ENCODE measurements at places on chromosomes 7 and 10.

- no peak for DNase-seq
These were observed 65.4 kb downstream of the CDK14 start for GRCh38 chr7:90661290-90662151.

GRCh38 chr7:74480861-74481417, 27.2 kb downstream of the GTF2IRD1 start:
- DNase-seq = no peak

- no peak for DNase-seq
These were observed 30.5 kb downstream of the EBF3 start for GRCh38 chr10:129933456-129934092.

DNA sequence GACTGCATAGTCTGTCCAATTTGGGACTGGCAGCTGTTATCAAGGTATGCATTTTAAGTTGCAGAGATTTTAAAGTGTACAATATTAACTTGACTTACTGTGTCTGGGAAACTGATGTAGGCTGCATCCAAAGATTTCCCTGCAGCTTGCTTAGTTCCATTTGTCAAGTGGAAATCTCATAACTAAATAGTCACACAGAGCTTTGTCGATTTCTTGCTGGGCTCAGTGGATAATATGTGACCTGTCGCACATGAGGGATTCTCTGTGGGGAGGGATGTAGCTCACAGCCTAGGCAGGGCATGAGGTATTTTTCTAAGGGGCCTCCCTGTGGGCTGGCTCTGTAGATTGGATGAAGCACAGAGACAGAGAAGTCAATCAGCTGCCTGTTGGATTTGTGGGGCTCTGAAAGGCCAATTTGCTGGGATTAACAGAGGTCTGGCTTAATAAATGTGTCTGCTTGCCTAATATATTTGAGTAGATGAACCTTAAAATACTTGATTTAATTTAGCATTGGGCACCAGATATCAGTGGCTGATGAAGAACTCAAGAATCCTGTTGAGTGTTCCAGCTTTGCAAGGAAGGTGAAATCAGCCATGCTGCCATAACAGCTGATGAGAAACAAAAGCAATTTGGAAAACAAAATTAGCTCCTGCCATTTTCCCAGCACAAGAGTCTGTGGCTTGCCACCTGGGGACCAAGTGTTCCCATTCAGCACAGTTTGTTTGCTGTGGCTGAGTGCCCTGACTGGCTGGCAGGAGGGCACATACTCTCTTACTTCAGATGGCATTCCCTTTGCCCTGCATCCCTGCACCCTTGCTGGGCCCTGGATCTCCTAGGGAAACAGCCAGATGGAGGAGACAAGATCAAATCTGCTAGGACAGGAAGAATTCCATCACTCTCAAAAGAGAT, 598.5 kb downstream of the SORCS3 start:
- DNase-seq = no peak

DNA sequence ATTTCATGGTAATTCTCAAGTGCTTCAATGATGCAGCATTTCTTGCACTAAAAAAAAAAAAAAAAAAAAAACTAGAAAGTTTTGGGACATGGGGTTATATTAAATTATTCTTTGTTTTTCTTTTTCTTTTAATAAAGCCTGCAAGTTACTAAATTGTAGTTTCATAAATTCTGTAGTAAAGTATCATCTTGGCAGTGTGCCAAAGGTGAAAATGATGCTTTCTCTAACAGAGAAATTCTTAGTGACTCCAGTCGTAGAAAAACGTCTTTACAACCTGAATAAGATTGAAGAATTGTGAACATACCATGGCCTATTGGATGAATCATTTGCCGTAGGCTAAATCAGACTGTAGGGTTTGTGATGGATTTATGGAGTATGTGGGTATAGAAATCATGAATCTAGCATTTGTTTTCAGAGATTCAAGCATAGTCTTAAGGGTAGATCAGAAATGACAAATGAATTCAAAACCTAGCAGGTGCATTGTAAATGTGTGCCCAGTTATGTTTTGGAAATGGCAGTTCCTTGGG, 27.1 kb downstream of the RBM17 start:
- DNase-seq = no peak

DNA sequence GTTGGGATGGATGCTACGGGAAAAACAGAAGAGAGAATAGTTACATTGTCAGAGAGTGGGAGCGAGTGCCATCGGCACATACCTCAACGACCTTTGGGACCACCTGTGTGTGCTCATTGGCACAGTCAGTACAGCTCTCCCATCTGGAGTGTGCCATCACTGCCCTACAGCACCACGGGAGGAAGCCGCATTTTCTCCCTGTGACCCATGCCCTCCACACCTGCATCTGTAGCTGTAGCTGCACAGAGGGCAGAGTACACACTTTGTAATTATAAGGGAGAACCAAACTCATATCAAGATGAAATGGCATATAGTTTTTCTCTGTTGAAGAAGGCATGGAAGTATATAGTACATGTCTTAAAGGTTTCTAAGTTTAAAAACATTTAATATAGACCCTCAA, 207.4 kb downstream of the LHFPL3 start:
- DNase-seq = no peak

GRCh38 chr7:151451626-151452571, 12.0 kb upstream of the CRYGN start:
- no peak for DNase-seq

DNA sequence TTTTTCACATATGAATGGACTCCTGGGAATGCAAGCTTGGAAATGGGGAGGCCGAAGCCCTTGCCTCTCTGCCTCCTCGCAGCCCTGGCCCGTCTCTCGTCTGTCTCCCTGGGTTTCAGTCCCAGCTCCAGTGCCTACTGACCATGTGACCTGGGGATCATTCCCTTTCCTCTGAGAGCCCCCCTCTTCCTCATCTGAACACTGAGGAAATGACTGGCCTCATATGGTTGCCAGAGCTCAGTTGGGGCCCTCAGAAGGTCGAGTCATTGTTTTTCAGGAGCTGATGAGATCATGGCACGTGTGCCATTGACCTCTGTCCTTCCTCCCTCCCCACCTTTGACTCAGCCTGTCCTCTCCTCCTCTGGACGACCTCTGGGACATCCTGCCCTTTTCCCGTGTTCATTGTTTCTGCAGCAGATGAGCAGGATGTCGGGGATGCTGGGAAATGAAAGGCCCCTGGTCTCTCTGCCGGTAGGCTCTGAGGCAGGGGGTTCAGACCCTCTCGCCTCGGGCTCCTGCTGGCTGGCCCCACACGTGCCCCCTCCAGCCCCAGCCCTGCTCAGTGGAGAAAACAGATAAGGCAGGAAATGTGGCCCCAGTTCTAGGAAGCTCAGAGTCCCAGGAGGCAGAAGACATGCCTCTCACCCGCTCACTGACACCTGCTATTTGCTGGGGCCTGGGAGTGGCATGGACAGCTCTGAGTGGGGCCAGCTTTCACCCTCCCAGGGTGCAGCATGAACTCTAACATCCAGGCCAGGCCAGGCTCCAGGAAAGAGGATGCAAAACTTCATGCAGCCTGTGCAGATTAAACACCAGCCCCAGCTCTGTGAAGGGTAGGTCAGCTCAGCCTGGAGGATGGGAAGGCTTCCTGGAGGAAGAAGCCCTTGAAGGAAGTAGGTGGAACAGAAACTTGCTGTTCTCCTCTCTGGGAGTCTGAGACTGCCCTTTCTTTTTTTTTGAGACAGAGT, 8.3 kb upstream of the PPP1R35 start:
- no peak for DNase-seq

DNA sequence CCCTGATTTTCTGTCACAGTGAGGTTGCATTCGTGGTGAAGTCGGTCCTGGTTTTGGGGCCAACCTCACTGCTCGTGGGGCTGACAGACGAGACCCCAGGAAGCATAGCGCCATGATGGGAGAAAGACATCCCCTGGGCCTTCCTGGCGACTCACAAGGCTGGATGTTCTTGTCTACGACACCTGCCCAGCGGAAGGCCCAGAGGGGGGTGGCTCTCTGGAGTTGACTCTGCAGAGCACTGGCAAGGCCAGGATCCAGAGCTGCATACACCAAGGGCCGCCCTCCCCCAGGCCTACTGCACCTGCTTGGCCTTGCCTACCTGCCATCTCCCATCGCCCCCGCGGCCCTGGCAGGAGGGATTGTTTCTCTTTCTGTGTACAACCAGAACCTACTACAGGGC, 608.9 kb downstream of the PTPRN2 start:
- no peak for DNase-seq

GRCh38 chr7:114548081-114548980, 133.7 kb downstream of the FOXP2 start:
- DNase-seq = no peak

- no peak for DNase-seq
These were observed 7.8 kb upstream of the SEC61A2 start for GRCh38 chr10:12121673-12122072.

DNA sequence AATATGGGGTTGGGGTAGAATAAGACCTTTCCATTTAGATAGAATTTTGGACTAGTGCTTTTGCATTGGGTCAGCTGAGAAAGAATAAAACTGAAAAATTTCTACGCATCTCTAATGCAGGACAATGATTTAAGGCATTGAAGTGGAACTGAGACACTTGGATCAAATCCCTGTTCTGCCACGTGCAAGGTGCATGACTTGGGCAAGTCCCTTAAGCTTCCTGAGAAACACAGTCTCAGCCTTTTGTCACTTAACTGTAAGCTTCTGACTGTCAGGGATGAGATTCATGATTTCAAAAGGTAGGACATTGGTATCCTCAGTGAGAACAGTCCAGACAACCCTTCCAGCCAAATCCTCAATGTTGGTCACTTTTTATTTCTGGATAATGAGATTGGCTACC, 59.2 kb downstream of the ENTPD1 start:
- DNase-seq = no peak

GRCh38 chr7:134468475-134468874, 9.6 kb upstream of the AKR1B1 start:
- DNase-seq = no peak

GRCh38 chr10:7507887-7508726, 97.3 kb upstream of the SFMBT2 start:
- no peak for DNase-seq

DNA sequence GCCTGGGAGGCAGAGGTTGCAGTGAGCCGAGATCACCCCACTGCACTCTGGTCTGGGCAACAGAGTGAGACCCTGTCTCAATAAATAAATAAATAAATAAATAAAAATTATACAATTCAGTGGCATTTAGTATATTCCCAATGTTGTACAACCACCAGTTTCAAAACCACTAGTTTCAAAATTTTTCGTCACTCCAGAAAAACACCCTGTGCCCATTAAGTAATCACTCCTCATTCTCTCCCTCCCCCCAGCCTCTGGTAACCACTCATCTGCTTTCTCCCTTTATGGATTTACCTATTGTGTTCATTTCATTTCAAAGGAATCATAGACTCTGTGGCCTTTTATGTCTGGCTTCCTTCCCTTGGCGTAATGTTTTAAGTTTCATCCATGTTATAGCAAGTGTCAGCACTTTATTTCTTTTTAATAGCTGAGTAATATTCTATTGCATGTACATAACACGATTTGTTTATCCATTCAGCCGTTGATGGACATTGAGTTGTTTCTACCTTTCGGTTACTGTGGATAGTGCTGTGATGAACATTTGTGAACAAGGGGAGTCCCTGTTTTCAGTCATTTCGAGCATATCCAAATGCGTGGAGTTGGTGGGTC, 29.4 kb upstream of the GOLGA7B start:
- DNase-seq = no peak

GRCh38 chr10:102837230-102837721, at the start of gene CYP17A1:
Gene CYP17A1, minus strand, starts transcription at chr10:102837413. Its CDS starts 52 bp downstream, at chr10:102837361.
- no peak for DNase-seq

DNA sequence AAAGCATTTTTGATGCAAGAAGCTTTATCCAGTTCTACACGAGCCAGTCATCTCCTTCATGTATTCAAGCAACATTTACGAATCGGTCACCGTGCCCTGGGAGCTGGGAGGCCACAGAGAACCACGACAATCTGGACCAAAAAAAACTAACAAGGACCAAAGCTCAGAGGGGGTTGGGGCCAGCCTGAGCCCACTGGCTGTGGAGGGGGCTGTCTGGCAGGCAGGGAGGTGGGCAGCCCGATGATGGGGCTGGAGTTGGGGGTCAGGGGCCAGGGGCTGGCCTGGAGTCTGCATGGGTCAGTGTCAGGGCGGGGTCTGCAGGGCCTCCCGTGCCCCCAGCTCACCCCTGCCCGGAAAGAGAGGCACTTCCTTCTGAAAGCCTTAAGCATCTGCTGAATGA, 12.5 kb upstream of the GRIFIN start:
- DNase-seq = no peak

GRCh38 chr10:1293636-1294435, 237.7 kb downstream of the WDR37 start:
- no peak for DNase-seq

GRCh38 chr10:86048571-86048970, 318.0 kb downstream of the GRID1 start:
- no peak for DNase-seq

GRCh38 chr10:10642189-10642588, 375.5 kb upstream of the CELF2 start:
- no peak for DNase-seq

GRCh38 chr10:6721480-6721879, 141.4 kb upstream of the PRKCQ start:
- no peak for DNase-seq

DNA sequence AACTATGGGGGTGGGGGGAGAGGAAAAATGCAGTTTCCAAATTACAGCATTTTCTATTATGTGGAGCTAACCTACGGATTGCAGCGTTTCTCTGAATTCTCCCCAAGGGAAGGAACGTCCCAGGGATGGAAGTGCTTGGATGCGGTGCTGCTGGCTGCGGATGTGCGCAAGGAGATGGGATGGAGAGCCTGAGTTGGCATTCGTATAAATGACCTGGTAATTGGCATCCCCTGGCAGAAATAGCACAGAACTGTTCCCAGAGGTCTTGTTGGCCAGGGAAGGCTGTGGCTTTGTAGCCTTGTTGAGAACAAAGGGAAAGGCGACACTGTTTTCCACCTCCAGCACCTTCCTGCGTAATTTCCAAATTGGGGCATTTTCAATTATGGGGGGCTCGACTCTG, 2.7 kb downstream of the ORAI2 start:
- DNase-seq = no peak

DNA sequence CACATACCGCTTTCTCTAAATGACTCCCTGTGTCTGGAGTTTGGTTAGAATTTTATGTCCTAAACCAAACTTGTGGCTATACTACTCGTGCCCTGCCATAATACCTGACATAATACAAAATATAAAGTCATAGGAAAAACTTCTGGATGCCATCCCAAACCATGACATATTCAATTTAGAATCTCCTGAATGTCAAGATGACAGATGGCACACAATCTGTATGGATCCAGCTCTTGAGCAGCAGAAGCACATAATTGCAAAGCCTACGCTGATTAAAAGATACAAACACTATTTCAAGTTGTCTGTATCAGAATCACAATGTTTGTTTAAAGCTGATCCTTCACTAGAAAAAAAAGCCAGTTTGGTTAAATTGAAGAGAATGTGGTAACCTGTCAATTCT, 22.4 kb upstream of the CDC14C start:
- no peak for DNase-seq

- no peak for DNase-seq
These were observed 218.3 kb downstream of the SEMA3A start for GRCh38 chr7:83976302-83976701.

- DNase-seq = no peak
These were observed 15.4 kb upstream of the HIBADH start for GRCh38 chr7:27677912-27678612.

- DNase-seq = no peak
These were observed 70.1 kb downstream of the COBL start for GRCh38 chr7:51246258-51247245.

Data from activated CD8-positive, alpha-beta memory T cell treated with anti-CD3 and anti-CD28 coated beads for 48 hours (primary cell).